ENCODE measurements at places on chromosomes 7 and 10. TPM values are rescaled to one million over a fixed set of nuclear protein-coding genes. Genes with fewer than 3 reads are reported as not detected.

MYOF gene
- polyA plus RNA-seq, result 61.3 TPM

ENO4 gene
- polyA plus RNA-seq, result 0.28 TPM

RELN gene
- polyA plus RNA-seq, result 3.8 TPM

PIP gene
- not detected for polyA plus RNA-seq

MET gene
- 8.0 TPM for polyA plus RNA-seq

DNA sequence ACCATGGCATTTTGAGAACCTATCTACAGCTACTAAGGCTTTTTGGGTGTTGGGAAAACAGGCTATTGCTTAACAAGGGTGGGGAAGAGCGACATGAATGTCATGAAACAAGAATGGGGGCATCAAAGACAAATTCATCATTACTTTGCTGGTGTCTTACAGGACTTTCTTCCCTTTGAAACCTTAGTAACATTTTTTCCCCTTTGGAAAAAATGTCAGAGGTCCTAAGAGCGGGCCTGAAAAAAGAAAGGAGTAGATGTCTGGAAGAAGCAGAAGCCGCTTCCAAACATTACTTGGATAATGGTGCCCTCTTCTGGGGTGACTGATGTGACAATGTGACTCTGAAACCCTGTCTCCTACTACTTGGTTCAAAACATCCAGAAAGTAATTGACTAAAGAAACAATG lies 3.8 kb upstream of the DDX50 start:
- DNase-seq, result peak; percentile 36

DNA sequence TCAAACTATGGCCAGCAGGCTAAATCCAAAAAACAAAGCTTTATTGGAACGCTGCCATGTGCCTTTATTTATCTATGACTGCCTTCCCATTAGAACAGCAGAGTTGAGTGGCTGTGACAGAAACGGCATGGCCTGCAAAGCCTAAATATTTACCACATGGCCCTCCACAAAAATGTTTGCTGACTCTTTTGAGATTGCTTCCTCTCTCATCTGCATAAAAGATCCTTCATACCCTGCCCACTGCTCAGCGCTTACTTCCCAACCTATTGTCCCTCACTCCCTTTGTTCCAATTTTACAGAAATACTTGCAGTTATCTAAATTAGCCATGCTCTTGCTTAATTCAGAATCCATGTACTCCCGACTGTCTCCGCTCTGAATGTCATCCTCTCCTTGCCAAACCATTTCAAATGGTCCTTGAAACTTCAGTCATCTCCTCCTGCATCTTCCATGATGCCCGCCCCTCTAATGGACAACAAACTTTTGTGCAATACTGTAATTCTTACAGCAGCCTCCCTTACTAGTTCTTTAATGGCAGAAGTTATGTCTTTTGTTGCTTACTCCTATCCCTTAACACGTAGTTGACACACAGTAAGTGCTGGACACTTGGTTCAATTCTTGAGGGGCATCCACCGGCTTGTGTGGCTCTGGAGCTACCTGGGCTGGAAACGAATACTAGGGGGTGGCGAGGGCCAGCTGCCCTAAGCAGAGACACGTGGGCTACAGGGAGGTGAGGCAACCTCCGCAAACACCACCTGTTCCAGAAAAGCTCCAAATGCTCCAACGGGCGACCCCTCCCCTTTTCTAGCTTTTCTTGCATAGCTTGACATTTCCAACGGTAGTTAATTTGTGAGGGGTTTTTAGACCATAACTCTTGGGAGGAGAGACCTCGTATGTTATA lies 832 bp downstream of the XRCC2 start:
- no peak for DNase-seq

GRCh38 chr7:29146057-29146706 lies at the start of gene CPVL:
Gene CPVL, minus strand, starts transcription at chr7:29146537. Its CDS starts 25,476 bp downstream, at chr7:29121061.
- no peak for DNase-seq

- no peak for DNase-seq
These were observed 247.1 kb upstream of the GRB10 start for GRCh38 chr7:51029701-51030191.

- no peak for DNase-seq
These were observed 248.6 kb upstream of the TCERG1L start for GRCh38 chr10:131560166-131560565.

DNA sequence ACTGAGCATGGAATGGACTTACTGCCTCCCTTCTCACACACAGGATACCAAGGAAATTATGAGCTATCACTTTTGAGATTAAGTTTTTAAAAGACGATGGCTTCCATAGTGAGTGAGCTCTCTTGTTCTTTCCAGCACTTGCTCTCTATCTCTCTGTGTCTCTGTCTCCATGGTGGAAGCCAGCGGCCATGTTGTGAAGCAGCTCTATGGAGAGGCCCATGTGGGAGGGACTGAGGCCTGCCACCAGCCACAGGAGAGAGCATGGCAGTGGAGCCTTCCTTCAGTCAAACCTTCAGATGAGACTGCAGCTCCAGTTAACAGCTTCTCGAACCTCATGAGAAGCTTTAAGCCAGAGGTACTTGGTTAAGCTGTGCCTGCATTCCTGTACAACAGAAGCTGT lies 20.5 kb upstream of the PDIA4 start:
- no peak for DNase-seq

GRCh38 chr7:112365551-112365950 lies 84.7 kb upstream of the IFRD1 start:
- no peak for DNase-seq

DNA sequence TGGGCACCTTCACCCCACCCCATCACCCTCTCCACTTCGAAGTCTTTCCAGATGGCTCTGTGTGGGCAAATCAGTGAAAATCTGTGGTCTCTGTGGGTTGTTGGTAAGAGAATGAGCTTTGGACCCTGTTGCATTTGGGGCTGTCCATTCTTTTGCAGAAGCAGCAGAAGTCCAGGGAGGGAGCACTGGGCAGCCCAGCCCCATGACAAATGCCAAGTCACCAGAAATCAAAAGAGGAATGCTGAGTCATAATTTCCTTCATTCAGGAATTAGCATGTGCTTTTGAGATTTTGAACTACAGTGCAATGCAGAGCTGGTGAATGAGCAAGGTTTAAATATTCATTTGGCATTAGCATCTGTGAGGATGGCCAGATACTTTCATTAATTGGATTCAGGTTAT lies 556.2 kb downstream of the LRMDA start:
- DNase-seq, result no peak

GRCh38 chr10:69100136-69100872 lies 12.4 kb downstream of the SRGN start:
- DNase-seq, result no peak

- no peak for DNase-seq
These were observed 26.6 kb downstream of the ESYT2 start for GRCh38 chr7:158802535-158803366.

Data from urinary bladder (tissue), 4 donors.